ENCODE measurements at places on chromosomes 6 and 20. TPM values are rescaled to one million over a fixed set of nuclear protein-coding genes. Genes with fewer than 3 reads are reported as not detected.

Gene GRM4
- total RNA-seq = not detected

Gene PRICKLE4
- total RNA-seq = 3.3 TPM

Gene ENPP4
- 22.2 TPM for total RNA-seq

Gene MAFB
- 43.9 TPM for total RNA-seq

Gene RAB5IF
- 70.2 TPM for total RNA-seq

Gene PKIB
- total RNA-seq = 33.5 TPM

Gene BMP2
- 14.7 TPM for total RNA-seq

Gene OCSTAMP
- not detected for total RNA-seq

Gene LTV1
- total RNA-seq = 16.7 TPM

DNA sequence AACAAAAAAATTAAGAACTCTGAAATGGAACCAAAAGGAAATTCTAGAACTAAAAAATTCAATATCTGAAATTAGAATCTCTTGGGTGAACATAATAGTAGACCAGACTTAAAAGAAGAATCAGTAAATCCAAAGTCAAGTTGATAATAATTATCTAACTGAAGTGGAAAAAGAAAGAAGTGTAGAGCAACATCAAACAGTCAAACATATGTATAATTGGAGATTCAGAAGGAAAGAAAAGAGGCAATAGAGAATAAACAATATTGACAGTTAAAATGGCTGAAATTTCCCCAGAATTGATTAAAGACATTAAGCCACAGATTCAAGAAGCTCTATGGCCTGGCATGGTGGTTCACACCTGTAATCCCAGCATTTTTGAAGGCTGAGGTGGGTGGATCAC lies 383.6 kb downstream of the PREX1 start:
- no peaks in the 10 kb centered on the region for H3K36me3 ChIP-seq
- no peaks in the 10 kb centered on the region for H3K27me3 ChIP-seq
- H3K4me1 ChIP-seq = no peaks in the 10 kb centered on the region
- no peak overlapping the region for H3K27ac ChIP-seq

GRCh38 chr6:138590796-138591709 lies 91.8 kb upstream of the NHSL1 start:
- H3K4me1 ChIP-seq = no peaks in the 10 kb centered on the region
- H3K36me3 ChIP-seq = no peaks in the 10 kb centered on the region
- H3K27ac ChIP-seq = no peak overlapping the region
- H3K27me3 ChIP-seq = no peaks in the 10 kb centered on the region
- H3K4me3 ChIP-seq = no peak overlapping the region

- H3K36me3 ChIP-seq = no peaks in the 10 kb centered on the region
- no peak overlapping the region for H3K4me3 ChIP-seq
- DNase-seq = no peak
- no peaks in the 10 kb centered on the region for H3K4me1 ChIP-seq
- H3K27me3 ChIP-seq = no peaks in the 10 kb centered on the region
These were observed 120.8 kb downstream of the MAFB start for GRCh38 chr20:40568200-40568599.

GRCh38 chr6:144266091-144266649 lies 19.0 kb upstream of the UTRN start:
- H3K27me3 ChIP-seq = no peaks in the 10 kb centered on the region
- no peaks in the 10 kb centered on the region for H3K36me3 ChIP-seq
- DNase-seq = peak; percentile 55
- H3K4me1 ChIP-seq = no peaks in the 10 kb centered on the region
- no peak overlapping the region for H3K4me3 ChIP-seq
- peak overlapping the region; percentile 68 for H3K27ac ChIP-seq

DNA sequence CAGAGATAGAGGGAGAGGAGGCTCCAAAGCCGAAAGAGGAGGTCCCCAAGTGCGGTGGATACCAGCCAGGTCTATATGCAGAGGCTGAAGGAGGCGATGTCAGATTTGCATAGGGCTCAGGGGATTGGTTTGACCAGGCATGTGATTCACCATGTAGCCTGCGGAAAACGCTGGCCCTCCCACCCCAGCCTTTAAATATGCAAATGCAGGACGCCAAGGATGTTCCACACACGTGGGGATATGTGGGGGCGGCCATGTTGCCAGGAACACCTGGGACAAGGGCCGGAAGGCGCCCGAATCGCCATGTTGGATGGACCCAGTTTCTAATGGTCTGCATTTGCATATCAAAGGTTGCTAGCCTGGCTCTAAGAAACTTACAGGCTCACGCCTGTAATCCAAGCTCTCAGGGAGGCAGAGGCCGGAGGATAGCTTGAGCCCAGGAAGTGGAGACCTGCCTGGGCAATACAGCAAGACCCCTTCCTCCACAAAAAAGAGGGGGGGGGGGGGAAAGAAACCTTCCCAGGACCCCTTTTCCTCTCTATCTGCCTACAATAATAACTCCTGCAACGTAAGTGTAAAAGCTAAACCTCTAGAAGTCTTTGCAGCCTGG lies 110.5 kb downstream of the TULP4 start:
- DNase-seq = no peak
- no peak overlapping the region for H3K4me3 ChIP-seq
- no peaks in the 10 kb centered on the region for H3K27me3 ChIP-seq
- H3K4me1 ChIP-seq = no peaks in the 10 kb centered on the region
- no peak overlapping the region for H3K27ac ChIP-seq
- H3K36me3 ChIP-seq = no peaks in the 10 kb centered on the region

GRCh38 chr20:31606804-31607639 lies 1.9 kb downstream of the ID1 start:
- peak overlapping the region; percentile 91 for H3K4me3 ChIP-seq
- H3K4me1 ChIP-seq = peaks cover 5% of the 10 kb centered on the region
- H3K27ac ChIP-seq = peak overlapping the region; percentile 88

GRCh38 chr20:34083137-34083536 lies 28.9 kb downstream of the EIF2S2 start:
- H3K4me3 ChIP-seq = no peak overlapping the region
- H3K36me3 ChIP-seq = no peaks in the 10 kb centered on the region
- peaks cover 4% of the 10 kb centered on the region for H3K4me1 ChIP-seq

- H3K4me1 ChIP-seq = no peaks in the 10 kb centered on the region
- no peak overlapping the region for H3K4me3 ChIP-seq
- no peaks in the 10 kb centered on the region for H3K27me3 ChIP-seq
- no peak for DNase-seq
- no peak overlapping the region for H3K27ac ChIP-seq
- no peaks in the 10 kb centered on the region for H3K36me3 ChIP-seq
These were observed 28.5 kb downstream of the C6orf15 start for GRCh38 chr6:31083742-31084354.

GRCh38 chr20:38321959-38322598 lies 18.1 kb downstream of the BPI start:
- DNase-seq = no peak
- no peaks in the 10 kb centered on the region for H3K36me3 ChIP-seq
- no peaks in the 10 kb centered on the region for H3K4me1 ChIP-seq

DNA sequence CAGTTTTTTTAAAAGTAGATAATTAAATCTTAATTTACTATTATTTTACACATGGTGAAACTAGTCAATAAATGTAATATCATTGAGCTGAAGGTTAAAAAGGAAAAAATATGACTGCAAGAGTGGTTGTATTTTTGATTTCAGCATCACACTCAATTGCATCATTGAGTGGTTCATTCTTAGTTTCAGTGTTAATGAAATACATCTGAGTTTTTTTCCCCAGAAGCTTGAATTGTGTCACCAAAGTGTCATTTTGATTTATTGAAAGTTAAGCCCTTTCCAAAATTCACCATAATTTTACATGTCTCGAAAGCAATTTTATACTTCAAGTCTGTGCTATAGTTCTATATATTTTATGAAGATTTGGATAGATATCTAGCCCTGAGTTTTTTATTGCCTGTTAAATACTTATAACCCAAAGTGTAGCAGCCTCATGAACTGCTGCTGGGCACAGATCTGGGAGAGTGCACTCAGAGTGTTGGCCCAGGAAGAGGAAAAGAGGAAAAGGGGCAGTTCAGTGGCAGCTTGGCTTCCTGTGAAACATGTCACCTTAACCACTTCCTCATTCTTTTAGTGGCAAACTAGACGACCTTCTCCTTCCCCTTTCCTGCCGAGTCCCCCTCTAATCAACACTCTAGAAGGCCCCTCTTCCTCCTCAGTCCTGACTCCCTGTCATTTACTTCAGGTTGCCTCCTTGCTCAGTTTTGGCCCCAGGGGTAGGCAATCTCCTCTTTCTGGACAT lies 140.7 kb downstream of the ESR1 start:
- H3K4me3 ChIP-seq = no peak overlapping the region
- DNase-seq = no peak
- no peaks in the 10 kb centered on the region for H3K36me3 ChIP-seq
- no peak overlapping the region for H3K27ac ChIP-seq
- H3K27me3 ChIP-seq = no peaks in the 10 kb centered on the region
- H3K4me1 ChIP-seq = no peaks in the 10 kb centered on the region

DNA sequence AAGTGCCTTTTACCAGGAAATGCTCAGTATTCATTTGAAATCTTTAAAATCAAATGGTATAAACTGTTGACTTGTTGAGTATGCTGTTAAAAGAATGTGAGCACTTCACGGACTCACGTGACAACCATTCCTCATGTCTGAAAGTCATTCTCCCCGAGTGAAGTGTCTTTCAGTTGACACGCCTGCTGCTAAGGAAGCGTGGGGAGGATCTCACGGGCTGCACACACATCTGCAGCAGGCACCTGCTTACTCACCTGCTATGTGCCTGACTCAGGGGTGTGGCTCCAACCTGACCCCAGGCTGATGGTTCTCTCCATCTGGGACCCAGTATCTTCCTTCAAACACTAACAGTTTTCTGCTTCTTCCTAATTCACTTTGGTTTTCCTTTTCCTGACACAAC lies 32.7 kb downstream of the WDR27 start:
- H3K36me3 ChIP-seq = no peaks in the 10 kb centered on the region
- no peaks in the 10 kb centered on the region for H3K27me3 ChIP-seq
- no peak overlapping the region for H3K4me3 ChIP-seq
- H3K27ac ChIP-seq = no peak overlapping the region

- H3K4me3 ChIP-seq = peak overlapping the region; percentile 51
- peaks cover 81% of the 10 kb centered on the region for H3K27me3 ChIP-seq
- no peak for DNase-seq
- no peaks in the 10 kb centered on the region for H3K36me3 ChIP-seq
- no peak overlapping the region for H3K27ac ChIP-seq
These were observed 370 bp downstream of the CDH22 start for GRCh38 chr20:46307999-46308257.

- H3K4me1 ChIP-seq = no peaks in the 10 kb centered on the region
- DNase-seq = no peak
- no peak overlapping the region for H3K27ac ChIP-seq
- H3K36me3 ChIP-seq = no peaks in the 10 kb centered on the region
- no peaks in the 10 kb centered on the region for H3K27me3 ChIP-seq
These were observed 142.0 kb downstream of the DLL1 start for GRCh38 chr6:170148709-170149470.

- peak within 1 kb of the TSS; percentile 90 for H3K27ac ChIP-seq
- H3K4me3 ChIP-seq = peak within 1 kb of the TSS; percentile 77
- no peaks in the 10 kb centered on the region for H3K36me3 ChIP-seq
- peaks cover 15% of the 10 kb centered on the region for H3K4me1 ChIP-seq
- DNase-seq = peak; percentile 80
These were observed at the start of gene C6orf47 for GRCh38 chr6:31660381-31661261. Gene C6orf47 (minus strand): TSS chr6:31660778. CDS start chr6:31659947, 831 bp downstream.

GRCh38 chr6:93675856-93676417 lies 256.6 kb upstream of the EPHA7 start:
- no peak overlapping the region for H3K4me3 ChIP-seq
- H3K27me3 ChIP-seq = no peaks in the 10 kb centered on the region
- no peaks in the 10 kb centered on the region for H3K4me1 ChIP-seq
- no peak for DNase-seq
- H3K27ac ChIP-seq = no peak overlapping the region

- H3K27ac ChIP-seq = no peak overlapping the region
- H3K4me3 ChIP-seq = no peak overlapping the region
- DNase-seq = no peak
- no peaks in the 10 kb centered on the region for H3K27me3 ChIP-seq
- H3K36me3 ChIP-seq = no peaks in the 10 kb centered on the region
- no peaks in the 10 kb centered on the region for H3K4me1 ChIP-seq
These were observed 953.7 kb downstream of the TFAP2A start for GRCh38 chr6:9461188-9461587.

DNA sequence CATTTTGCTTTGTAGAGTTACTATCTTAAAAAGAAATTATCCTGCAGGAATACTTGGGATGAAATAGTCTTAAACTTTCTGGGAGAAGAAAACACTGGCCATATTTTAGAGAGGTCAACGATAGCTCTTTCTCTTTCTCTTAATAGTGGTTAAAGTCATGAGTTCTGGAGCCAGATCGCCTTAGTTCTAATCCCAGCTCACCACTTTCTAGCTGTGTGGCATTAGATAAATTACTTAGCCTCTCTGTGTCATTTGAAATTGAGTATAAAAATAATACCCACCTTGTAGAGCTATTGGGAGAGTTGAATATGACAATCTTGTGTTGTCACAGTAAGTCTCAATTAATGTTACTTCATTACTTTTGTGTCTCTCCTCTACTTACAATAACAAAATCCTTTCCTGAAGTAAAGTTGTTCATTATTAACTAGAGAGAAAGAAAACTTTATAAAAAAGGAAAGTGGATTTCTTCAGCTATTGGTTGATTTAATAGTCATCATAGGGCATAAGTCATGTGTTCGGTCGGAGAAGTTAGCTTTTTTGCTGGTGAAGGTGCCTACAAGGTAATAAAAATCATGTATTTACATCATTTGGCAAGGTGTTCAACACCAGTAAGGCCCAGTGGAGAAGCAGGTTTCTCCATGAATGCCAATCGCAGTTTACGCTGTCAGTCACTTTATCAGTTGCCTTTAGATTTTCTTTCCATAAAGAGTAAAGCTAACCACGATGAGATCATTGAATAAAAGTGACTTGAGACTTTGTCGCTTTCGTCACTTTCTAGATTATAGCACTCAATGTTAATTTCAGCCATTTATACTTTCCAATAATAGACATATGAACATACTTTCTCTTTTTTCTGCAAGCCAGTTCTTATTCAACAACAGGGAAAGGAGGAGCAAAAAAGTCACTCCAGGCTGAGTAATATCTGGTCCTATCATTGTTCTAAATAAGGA lies 2.0 kb downstream of the NEDD9 start:
- H3K4me3 ChIP-seq = peak overlapping the region; percentile 62
- H3K27ac ChIP-seq = peak overlapping the region; percentile 93
- no peaks in the 10 kb centered on the region for H3K27me3 ChIP-seq
- no peaks in the 10 kb centered on the region for H3K36me3 ChIP-seq
- DNase-seq = no peak

DNA sequence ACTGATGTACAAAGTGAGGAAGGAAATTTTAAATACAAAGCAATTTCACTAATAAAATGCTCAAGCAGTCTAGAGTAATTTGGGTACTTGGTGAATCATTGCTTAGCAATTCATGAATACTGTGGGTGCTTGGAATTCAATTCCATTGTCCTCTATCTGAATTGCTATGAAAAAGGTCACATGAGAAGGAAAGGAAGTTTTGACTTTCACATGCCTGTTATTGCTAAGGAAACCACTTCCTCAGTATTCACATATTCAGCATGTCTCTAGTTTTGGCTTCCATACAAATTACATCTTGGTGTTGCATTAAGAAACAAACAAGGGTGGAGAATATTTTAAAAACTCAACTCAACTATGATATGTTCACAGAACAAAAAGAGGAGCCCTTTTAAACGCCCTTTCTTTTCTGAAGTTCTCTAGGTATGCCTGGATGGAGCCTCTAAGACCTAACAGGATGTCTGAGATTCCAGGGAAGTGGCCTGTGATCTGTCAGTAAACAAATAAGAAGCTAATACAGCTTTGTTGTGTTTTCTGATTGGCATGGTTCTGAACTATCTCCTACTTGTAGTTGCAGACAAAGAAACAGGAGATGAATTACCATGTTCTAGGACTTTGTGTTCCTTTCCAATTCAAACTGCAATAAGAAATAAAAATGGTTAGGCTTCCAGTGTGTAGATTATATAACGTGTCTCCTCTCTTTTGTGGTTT lies 190.4 kb downstream of the OGFRL1 start:
- no peak for DNase-seq
- no peaks in the 10 kb centered on the region for H3K27me3 ChIP-seq
- no peaks in the 10 kb centered on the region for H3K4me1 ChIP-seq

All from breast epithelium (tissue), 4 donors.